ENCODE measurements at places on chromosomes 5 and 9. TPM values are rescaled to one million over a fixed set of nuclear protein-coding genes. Genes with fewer than 3 reads are reported as not detected.

DNA sequence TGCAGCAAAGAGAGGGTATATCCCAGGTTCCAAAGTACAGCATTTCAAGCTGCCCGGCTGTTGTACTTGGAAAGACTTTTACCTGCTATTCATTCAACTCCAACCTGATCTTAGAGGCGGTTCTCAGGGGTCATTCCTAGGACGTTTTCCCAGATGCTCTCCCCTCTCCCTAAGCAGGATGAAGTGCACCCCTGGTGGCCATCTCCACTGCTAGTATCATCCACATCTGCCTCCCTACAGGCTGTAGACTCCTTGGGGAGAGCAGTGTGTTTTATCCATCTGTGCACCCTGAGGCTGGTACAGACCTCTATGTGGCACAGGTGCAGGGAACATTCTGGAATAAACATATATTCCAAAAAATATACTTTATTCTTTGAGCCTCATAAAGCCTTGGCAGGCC is 56.8 kb downstream of the PTPN3 start:
- no peak for DNase-seq

GRCh38 chr9:123119566-123119965 is 86.1 kb downstream of the GPR21 start:
- DNase-seq: peak; percentile 66

The PLCXD3 gene
- 1.3 TPM for total RNA-seq

DNA sequence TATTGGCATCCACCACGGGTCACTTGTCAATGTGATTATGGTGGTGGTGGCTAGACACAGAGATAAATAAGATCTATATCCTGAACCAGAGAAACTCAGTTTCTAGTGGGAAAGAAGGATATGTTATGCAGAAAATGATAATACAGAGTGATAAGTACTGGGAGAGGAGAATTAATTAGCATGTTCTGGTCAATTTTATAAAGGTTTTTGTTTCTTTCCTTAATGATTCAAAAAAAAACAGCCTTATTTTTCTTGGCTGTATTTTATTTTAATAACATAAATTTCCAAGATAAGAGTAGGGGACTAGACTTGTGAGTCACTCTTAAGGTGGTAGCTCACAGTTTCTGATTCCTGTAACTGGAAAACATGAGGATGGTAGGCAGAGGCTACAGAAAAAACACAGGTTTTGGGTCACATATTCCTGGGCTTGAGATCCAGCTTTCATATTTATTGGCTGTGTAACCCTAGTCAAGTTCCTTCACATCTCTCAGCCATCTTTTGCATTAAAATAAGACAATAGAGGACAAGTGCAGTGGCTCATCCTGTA is 350.3 kb upstream of the RPS23 start:
- DNase-seq: peak; percentile 86

DNA sequence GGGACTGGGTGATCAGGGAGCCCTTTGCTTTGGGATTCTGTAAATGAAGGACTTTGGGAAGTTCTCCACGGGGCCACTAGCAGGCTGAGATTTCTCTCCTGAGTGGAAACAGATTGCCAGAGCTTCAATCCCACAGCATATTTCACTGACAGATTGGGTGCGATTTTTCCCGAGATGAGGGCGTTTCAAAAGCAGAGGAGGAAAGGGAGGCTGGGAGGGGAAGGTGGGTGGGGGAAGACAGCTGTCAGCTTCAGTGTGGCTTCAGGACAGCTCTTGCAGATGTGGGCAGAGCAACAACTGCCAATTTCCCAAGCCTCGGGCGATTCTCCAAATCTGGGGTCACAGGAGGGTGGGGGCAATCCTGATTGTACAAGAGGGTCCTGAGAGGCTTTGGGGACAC is 258.5 kb upstream of the ADRA1B start:
- DNase-seq: no peak
